ENCODE measurements at places on chromosomes 6 and 20. TPM values are rescaled to one million over a fixed set of nuclear protein-coding genes. Genes with fewer than 3 reads are reported as not detected.

The CD109 gene
- 67.4 TPM for total RNA-seq

The ATAT1 gene
- total RNA-seq, result 11.3 TPM

The SLC17A1 gene
- total RNA-seq, result not detected

DNA sequence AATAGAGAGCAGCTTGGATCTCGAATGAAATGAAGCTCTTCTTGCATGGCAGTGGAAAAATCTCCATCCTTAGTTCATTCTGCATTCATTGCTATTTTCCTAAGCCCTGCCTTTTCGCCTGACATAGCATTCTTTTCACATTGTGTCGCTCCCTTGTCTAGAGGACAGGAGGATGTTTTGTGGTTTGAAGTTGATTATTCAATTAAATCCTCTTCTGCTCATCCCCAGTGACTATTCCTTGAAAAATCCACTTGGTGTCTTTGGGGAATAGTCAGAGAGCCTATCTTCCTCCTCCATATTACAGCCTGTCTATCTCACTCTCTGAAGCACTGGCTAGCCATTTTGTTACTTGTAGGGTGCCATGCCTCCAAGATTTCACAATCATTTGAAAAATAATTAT lies 161.2 kb downstream of the KLHL32 start:
- peak; percentile 4 for DNase-seq

DNA sequence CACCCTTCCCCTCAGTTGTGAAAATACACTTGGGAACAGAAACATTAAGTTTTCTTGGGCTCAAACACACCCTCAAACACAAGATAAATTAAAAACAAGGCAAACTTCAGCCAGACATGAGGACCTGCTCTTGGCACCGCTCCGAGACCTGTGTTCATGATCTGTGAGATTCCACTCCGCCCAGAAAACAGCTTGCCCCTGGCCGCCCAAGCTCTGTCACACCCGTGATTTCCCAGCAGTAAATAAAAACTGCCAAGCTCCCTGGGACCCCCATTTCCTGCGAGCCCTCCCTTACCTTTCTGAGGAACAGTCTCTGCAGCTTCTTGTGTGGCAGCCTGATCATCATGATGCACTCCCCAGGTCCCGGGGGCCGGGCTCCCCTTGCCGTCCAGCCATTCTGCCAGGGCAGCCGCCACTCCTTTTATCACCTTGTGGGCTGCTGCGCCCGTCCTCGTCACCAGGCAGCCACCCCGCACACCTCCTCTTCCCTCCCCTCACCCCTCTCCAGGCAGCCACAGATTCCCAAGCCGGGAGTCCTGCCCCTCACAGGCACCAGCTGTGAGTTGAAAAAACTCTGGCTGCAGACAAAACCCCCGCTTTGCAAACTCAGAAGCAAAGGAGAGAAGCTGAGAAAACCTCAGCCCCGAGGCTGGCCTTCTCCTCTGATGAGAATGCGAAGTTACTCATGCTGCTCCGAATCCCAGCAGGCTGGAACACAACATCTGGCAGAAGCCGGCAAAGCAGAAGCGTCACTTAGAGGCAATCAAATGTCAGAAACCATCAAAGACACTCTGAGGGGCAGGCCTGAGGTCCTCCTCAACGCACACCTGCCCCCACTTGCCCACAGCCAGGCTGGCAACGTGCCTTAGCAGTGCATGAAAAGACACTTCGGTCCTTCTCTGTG lies 130.4 kb upstream of the RPS6KA2 start:
- peak; percentile 29 for DNase-seq

DNA sequence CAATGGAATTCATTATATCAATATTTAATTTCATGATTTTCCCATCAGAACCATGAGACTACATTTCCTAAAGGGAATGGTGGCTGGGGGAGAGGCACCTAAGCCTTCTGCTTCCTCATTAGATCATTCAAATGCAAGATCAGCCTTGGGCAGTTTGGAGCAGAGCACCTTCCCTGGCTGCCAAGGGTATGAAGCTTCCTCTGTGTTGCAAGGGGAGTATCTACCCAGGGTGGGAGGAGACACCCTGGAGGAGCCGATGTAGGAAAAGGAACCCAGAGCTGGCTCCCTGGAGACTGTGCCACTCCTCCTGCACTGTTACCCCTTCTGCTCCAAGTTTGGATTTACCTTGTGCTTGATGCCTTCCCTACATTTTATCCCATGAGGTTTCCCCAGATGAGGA lies 299.7 kb upstream of the PRDM1 start:
- no peak for DNase-seq

DNA sequence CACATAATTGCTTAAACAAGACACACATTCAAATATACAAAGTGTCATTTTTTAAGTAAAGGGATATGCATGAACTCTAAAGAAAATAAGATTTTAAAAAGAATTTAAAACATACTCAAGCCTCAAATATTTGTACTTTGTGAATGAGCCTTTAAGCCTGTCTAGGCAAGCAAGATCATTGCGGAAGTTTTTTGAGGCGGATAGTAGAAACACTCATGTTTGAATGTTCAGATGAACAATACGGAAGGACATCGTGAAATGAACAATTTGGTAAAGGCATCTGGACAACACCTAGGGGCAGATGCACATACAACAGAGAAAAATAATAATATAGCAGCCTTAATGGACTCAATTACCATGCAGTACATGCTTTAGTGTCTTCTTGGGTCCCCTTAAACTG lies 928.9 kb downstream of the TFAP2A start:
- no peak for DNase-seq

GRCh38 chr20:24522452-24523330 lies 53.3 kb downstream of the SYNDIG1 start:
- peak; percentile 58 for DNase-seq

DNA sequence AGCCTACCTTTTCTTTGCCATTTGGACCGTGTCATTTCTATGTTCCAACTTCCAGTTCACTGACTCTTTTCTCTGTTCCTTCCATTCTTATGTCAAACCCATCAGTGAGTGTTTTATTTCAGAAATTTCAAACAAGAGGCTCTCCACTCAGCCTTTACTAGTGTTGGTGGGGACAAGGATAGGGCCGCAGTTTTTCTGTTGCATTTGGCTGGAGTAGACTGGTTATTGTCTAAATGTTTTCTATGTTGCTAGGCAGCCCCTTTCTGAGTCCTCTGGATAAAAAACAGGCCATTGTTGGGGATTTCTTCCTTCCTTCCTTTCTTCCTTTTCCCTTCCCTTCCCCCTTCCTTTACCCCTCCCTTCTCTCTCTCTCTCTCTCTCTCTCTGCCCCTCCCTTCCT lies 288.6 kb downstream of the PRKN start:
- DNase-seq, result no peak

GRCh38 chr20:61810738-61811135 lies 254.9 kb downstream of the TAF4 start:
- no peak for DNase-seq
